ENCODE measurements at places on chromosomes 12 and 14.

DNA sequence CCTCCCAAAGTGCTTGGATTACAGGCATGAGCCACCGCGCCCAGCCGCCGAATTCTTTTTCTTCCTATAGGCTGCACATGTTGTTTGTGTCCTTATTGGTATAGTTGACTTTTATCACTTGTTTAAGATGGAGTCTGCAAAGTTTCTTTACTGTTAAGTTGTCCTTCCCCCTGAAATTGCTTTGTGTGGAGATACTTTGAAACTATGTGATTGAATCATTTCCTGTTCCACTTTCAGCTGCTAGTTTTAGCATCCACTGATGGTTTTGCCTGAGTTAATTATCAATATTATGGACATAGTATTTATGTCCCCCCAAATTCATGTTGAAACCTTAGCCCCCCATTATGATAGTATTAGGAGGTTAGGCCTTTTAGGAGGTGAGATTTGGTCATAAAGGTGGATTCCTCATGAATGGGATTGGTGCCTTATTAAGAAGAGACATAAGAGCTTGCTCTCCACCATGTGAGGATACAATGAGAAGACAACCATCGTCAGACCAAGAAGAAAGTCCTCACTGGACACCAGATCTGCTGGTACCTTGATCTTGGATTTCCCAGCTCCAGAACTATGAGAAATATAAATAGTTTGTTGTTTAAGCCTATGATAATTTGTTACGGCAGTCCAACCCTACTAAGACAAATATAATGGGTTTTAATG, 34.9 kb downstream of the PPHLN1 start:
- DNase-seq: no peak

DNA sequence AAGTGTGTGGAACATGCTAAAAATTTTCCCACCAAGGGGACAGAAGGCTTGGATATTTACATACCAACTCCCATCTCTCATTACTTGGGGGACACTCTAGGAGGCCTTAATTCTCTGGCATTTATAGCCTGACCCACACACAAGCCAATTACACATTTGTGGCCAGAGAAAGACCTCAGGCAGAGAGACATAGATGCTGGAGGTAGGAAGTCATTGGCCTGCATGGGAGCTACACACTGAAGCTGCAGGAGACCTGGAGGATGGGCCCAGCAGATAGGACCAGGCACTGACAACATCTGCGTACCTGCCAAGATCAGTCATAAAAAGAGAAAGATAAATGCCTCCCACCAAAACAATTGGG, 61.7 kb downstream of the TBX5 start:
- DNase-seq: no peak

DNA sequence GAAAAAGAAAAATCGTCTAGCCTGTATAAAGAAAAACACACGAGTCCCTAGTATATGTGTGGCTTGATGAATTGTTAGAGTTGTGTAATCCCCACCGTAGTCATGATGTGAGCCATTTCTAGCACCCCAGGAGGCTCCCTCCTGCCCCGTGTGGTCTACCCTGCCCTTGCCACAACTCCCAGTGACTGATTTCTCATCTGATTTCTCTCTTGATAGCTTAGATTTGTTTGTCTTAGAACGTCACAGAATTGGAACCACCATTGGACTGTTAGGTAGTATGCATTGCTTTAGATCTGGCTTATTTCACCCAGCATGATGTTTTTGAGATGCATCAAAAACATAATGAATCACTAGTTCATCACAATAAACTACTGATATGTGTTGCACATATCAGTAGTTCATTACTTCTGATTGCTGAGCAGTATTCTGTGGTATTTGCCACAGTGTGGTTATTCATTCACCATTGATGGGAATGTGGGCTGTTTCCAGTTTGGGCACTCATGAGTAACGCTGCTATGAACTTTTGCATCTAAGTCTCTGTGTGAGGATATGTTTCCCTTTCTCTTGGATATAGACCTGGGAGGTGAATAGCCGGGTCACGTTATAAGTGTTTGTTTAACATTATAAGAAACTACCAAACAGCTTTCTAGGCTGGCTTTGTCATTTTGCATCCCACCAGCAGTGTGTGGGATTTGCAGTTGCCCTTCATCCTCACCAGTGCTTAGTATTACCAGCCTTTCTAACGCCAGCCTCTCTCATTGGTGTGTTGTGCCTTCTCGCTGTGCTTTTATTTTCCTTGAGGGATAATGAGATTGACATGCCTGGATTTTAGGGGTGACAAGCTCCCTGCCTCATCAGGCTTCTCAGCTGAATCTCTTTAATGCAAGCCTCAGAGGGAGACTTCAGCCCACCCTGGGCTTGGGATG, 31.9 kb upstream of the NCOR2 start:
- no peak for DNase-seq

- no peak for DNase-seq
Measured at GRCh38 chr14:58167057-58167456, 15.0 kb upstream of the ARMH4 start.

DNA sequence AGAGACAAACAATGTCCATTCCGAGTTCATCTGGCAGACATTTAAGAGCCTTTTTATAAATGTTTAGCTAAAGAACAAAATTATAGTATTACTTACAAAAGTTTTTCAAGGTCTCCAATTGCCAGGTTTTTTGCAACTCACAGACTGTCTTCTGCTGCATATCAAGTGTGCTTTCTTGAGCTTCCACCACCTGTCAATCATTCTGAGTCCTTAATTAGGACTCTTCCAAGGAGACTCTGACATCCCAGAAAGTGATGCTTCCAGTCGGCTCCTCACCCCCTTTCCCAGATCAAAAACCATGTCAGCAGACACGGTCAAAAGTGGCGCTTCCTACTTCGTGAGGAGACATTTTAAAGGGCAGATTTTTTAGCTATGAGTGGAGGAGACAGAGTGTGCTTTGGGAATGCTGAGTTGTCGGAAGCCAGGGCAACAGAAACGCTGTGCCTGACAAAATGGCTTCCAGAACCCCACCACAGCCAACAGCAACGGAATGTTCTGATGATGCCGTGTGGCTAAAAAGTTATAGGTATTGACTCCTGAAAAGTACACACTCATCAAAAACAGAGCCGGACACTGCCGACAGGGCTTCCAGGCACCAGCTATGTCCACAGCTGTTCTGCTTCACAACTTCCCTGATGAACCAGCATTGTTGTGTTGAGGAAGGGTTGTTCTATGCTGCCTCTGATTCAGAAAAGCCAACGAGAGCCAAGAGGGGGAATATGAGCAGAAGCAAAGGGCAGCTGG, 116.1 kb upstream of the SLC35F4 start:
- DNase-seq: no peak

DNA sequence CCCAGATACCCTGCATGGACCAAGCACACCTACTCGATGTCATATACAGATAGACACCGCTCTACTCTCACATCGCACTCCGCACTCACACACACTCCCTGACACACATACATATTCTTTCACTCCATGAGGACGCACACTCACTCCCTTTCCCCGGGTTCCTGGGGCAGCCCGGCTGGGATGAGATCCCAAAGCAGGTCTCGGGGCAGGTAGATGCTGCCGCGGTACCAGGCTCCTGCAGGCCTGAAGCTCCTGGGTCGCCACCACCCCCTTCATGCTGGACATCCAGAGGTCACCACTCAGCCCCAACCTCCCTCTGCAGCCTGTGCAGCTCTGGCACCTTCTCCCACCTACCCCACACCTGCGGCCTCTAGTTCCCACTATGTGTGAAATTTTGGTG, 2.3 kb downstream of the C1QL4 start:
- DNase-seq: no peak

- DNase-seq: no peak
Measured at GRCh38 chr12:6113691-6114475, 10.6 kb downstream of the VWF start.

- DNase-seq: no peak
Measured at GRCh38 chr12:54349679-54350078, 14.6 kb downstream of the GPR84 start.

DNA sequence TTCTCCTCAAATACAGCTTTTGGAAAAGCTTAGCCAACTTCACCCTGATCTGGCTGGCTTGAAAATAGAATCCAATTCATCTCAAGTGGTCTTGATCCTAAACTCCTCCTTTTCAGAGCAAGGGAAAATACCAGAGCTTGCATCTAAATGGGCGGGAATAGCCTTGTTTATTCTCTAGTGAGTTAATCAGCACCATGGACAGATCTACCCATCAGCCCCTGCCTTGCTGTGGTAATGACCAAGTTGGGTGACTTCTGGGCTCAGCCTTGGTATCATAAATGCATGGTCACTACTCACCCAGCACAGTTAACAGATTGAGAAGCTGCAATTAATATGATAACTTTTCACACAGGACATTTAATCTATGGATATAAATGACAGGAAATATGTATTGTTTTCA, 196.6 kb downstream of the GLT1D1 start:
- DNase-seq: no peak

GRCh38 chr14:81313775-81314429, 86.2 kb downstream of the STON2 start:
- DNase-seq: no peak

GRCh38 chr12:120301962-120302815, at the start of gene SIRT4:
Gene SIRT4, plus strand, starts transcription at chr12:120302321. Its CDS starts 1,241 bp downstream, at chr12:120303562.
- peak; percentile 79 for DNase-seq

- no peak for DNase-seq
Measured at GRCh38 chr12:124188561-124189405, 106.1 kb upstream of the RFLNA start.

DNA sequence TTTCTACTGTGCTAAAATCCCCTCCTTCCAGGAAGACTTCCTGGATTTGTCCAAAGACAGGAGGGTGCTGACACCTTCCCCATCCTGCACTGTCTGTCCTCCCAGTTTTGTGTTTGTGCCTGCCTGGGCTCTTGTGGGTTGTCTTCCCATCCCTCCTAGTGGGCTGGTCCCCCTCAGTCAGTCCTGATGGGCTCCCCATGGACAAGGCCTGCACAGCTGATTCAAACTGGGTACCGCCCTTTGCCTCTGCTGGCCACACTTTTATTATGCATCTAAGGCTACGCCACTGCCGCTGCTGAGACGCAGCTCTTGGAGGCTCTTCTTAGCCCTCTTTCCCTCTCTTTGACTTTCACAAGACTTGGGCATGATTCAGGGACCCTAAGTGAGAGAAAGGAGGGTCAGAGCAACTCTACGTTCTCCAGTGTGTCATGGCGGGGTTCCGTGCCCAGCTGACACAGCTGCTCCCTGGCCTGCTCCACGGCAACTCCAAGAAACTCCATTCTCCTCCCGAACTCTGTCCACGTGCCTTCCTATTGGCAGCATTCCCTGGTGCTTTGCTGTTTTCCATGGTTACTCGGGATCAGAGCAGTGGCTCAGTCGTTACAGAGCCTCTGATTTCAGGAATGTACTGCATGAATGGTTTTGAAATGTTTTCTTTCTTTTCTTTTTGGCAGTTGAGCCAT, 3.8 kb upstream of the KRT85 start:
- DNase-seq: no peak

DNA sequence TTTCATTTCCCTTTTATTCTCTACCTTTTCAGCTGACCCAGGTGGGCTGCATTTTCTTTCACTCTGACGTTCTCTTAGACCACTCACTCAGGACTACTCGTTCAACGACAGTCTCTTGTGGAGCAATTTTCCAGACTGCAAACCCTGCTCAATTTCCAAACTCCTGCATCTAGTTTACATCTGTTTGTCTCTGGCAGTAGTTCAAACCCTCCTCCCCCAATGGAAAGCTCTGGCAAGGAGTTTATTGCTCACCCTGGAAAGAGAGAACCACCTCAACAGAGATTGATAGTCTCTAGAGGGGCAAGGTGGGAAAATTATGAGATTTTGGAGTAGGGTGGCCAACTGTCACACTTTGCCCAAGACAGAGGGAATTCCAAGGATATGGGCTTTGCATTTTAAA, 130.2 kb downstream of the TSHR start:
- DNase-seq: no peak

GRCh38 chr12:83083616-83084015, 396.9 kb downstream of the TMTC2 start:
- no peak for DNase-seq

GRCh38 chr12:132285991-132286681, 43.3 kb downstream of the GALNT9 start:
- DNase-seq: no peak

DNA sequence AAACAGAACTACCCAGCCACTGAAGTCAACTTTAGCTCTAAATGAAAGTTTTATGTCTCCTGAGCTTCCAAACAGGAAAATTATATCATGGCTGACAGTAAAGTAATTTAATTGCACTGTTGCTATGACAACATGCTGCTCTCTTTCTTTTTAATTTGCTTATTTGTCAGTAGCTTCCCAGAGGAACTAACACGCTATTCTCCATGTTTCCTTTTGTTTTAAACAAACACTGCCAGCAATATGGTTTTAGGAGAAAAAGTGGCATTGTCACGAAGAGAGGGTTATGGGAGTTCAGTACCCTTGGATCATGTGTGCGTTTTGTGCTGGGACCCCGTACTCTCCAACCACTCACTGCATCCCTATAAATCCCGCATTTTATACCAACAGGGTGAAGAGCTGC, 1.9 kb downstream of the FOXN3 start:
- no peak for DNase-seq

DNA sequence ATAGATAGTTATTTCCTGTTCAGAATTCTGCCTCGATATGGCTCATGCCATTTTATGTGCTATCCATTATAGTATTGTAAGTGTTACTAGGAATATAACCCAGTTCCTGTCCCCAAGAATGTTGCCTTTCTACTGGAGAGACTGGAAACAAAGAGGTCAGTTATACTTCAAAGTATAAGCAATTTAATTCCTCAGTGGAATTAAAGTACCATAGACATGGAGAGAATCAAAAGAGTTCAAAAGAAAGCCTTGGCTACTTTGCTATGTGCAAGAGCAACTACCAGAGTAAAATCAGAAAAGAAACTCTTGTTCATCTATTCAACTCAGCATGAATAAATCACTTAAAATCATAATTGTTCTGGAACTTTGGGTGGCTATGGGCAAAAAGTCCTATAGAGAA, 173.2 kb upstream of the EEA1 start:
- DNase-seq: no peak

- DNase-seq: no peak
Measured at GRCh38 chr12:65965358-65965757, 141.1 kb downstream of the HMGA2 start.

GRCh38 chr14:100841761-100842403, 16.0 kb downstream of the MEG3 start:
- DNase-seq: no peak

DNA sequence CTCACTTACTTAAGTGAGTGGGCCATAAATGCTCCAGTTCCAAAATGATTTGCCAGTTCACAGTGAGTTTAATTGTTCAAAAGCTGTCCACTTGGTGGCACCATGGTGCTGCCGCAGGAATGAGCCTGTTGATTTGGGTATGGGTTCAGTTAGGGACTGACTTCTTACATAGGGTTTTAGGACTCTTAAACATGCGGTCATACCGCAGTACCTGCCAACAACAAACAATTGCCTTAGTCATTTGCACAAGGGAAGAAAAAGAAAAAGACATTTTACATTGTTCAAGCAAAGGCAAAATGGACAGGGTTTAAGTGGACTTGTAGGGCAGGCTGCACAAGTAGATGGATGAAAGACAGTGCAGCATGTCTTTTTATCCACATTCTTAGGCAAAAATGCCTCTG, 80.0 kb upstream of the DBX2 start:
- no peak for DNase-seq

Data from stimulated activated CD4-positive, alpha-beta T cell treated with anti-CD3 and anti-CD28 coated beads, Interleukin-1b, Interleukin-23, amount 100 ng/mL, for 1 hour (primary cell).